Umbilical cord (tissue), 2 donors: ENCODE measurements at places on chromosomes 11 and 22. TPM values are rescaled to one million over a fixed set of nuclear protein-coding genes. Genes with fewer than 3 reads are reported as not detected.
A peak's percentile ranks its signal among the peaks of the same experiment; 100 is the strongest.

POU2AF1 gene
- 0.48 TPM for total RNA-seq

CD3G gene
- total RNA-seq, result 1.9 TPM

DGKZ gene
- total RNA-seq, result 20.7 TPM

OVOL1 gene
- total RNA-seq, result 1.4 TPM

NAALADL1 gene
- total RNA-seq, result 4.1 TPM

MUC5AC gene
- 1.4 TPM for total RNA-seq

KCNJ5 gene
- 12.5 TPM for total RNA-seq

NFAM1 gene
- total RNA-seq, result 1.2 TPM

H19 gene
- total RNA-seq, result 30,713 TPM

CSRP3 gene
- 0.72 TPM for total RNA-seq

GLYATL1 gene
- 19.0 TPM for total RNA-seq

TMEM126A gene
- total RNA-seq, result 20.2 TPM

ZBTB16 gene
- total RNA-seq, result 83.3 TPM

NFRKB gene
- 54.2 TPM for total RNA-seq

OTOG gene
- total RNA-seq, result 0.48 TPM

- DNase-seq, result no peak
Observed at GRCh38 chr11:77081976-77082836, 15.4 kb downstream of the CAPN5 start.

DNA sequence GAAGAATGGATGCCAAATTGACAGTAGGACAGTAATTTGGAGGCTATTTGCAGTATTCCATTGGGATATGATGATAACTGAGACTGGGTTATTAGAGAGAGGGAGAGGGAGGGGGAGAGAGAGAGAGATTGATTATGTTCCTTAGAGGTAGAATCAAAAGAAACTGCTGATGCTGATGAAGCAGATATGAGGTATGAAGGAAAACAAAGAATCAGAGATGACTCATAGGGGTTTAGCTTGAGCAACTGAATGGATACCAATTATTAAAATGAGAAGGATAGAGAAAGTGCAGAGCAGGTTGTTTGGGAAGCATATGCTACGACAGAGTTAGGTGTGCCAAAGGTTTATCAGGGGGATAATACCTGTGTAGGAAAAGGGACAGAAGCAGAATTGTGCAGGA is 12.8 kb upstream of the NUCB2 start:
- DNase-seq, result no peak

DNA sequence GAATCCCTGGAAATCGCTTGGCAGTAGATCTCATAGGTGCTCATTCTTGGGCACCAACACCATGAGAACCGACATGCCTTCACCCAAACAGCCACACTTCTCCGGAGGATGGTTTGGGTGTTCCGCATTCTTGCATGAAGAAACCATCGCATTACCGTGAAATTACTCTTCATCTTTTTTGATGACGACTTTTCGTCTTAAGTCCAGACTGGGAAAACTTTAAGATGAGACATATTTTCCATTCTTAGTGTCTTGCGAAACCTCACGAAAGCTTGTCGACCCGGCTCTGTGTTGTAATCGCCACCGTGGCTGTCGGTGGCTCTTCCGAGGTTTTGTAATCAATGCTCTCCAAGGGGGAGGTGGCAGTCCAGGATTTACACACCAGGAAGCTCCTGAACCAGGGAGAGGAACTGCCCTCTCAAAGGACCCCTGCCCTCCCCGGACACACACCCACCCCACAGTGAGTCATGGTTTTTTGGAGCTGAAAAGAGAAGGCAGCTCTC is 1.7 kb downstream of the TOM1 start:
- DNase-seq, result peak; percentile 75

DNA sequence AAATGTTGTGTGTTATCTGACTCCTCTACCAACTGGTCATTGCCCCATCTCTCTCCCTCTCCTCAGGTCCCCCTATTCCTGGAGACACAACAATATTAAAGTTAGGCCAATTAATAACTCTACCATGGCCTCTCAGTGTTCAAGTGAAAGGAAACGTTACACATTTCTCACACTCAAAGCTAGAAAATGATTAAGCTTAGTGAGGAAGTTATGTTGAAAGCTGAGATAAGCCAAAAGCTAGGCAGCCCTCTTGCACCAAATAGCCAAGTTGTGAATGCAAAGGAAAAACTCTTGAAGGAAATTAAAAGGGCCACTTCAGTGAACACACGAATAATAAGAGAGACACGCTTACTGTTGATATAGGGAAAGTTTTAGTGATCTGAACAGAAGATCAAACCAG is 6.9 kb downstream of the DLG2 start:
- DNase-seq, result no peak

DNA sequence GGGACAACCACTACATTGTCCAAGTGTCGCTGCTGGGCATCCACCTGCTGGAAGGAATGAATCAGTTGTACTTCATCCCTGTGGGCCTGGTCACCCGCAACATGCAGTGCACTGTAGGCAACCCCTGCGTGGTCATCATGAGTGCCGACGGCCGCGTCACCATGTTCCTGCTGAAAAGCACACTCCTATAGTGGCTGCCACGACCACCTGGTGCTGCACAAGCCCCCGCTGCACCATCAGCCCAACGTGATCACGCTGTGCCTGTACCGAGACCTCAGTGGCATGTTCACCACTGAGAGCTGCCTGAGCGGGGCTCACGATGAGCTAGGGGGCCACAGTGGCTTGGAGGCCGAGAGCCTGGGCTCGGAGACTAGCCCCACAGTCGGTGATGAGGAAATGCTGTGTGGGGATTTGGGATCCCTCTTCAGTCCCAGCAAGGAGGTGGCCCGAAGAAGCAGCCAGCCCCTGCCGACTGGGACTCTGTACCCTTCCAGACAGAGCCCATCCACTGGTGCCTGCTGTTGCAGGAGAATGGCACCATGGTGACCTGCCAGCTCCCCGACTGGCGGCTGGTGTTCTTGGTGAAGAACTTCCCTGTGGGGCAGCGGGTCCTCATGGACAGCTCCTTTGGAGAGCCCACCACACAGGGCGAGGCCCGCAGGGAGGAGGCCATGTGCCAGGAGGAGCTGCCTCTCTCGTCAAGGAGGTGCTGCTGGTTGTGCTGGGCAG is 15.7 kb upstream of the SLC5A4 start:
- no peak for DNase-seq

DNA sequence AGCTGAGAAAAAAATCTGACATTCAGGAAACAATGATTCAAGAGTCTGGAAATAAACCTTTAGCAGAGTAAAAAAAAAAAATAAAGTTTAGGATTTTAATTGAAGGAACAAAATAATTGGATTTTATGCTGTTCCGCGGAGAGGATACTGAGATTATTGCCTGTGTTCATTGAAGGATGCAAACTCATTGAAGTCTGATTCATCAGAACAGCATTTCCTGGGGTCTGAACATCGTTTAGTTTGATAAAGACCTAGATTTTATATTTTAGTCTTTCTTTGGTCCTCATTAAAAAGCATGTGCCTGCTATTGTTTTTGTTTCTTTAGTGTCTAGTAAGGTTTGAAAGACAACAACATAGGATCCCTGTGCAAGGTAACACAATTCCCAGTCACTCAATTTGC is 4.5 kb downstream of the TLCD5 start:
- no peak for DNase-seq

DNA sequence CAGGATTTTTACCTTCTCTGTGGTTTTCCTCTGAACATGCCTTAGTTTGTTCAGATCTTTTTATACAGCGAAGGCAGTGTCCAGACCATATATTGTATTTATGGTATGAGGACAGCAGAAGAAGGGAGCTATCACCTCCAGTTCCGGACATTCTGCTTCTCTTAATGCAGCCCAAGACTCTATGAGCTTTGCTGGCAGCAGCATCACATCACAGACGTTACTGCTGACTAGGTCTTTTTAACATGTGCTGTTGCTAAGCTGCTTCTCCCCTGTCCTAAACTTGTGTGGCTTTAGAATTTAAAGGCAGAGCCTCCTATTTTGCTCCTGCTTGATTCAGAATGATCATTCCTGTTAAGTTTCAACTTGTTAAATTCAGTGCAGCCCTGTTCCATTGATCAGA is 13.4 kb downstream of the MICAL2 start:
- peak; percentile 22 for DNase-seq

DNA sequence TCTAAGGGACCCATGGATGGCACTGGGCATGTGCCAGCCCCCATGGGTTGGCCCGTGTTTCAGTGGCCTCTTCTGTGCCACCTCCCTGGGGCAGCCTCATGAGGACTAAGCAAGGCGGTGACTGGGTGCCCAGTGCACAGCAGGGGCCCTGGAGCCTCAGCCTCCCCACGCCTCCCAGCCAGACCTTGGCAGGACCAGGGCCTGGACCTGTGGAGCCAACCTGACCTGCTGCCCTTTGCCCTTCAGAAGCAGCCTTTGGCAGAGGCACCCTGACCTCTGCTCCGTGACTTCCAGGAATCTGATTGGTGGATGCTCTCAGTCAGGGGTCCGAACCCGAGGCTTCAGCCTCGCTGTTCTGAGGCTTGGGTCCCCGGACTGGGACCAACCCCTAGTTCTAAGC is 24.8 kb upstream of the TAB1 start:
- no peak for DNase-seq

DNA sequence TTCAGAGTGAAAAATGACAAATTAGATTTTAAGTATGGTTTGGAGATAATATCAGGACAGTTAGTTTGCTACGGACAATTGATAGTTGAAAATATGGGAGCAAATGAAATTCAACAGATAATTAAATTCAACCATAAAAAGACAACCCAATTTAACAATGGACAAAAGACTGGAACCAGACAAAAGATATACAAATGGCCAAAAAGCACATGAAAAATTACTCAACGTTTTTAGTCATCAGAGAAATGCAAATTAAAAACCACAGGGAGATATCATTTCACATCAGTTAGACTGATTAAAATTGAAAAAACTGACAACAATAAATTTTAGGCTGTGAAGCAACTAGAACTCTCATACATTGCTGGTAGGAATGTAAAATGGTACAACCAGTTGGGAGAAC is 27.2 kb downstream of the SIK2 start:
- DNase-seq, result no peak

DNA sequence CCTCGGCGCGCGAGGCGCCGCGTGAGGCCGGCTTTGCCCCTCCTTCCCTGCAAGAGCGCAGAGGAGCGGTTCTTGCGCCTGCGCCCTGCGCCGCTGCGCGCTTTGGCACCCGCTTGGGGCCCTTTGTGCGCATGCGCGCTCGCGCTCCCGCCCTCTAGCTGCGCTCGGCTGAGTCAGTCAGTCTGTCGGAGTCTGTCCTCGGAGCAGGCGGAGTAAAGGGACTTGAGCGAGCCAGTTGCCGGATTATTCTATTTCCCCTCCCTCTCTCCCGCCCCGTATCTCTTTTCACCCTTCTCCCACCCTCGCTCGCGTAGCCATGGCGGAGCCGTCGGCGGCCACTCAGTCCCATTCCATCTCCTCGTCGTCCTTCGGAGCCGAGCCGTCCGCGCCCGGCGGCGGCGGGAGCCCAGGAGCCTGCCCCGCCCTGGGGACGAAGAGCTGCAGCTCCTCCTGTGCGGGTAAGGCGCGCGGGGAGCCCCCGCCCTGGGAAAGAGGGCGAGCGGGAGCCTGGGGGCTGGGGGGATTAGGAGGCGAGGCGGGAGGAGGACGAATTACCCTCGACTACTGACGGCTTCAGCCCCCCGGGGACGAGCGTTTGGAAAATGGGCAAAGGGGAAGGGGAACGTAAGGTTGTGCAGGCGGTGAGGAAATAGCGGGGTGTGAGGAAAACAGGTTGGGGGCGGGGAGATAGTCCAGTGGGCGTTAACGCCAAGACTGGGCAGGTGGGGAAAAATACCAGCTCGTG is at the start of gene RTN3:
TSS of gene RTN3 (plus strand) at position 180 of the 745 bp plus-strand sequence. CDS start at position 317, 137 bp downstream.
- DNase-seq, result peak; percentile 99

- peak; percentile 86 for DNase-seq
Observed at GRCh38 chr22:43901976-43902643, 10.3 kb upstream of the PNPLA5 start.

DNA sequence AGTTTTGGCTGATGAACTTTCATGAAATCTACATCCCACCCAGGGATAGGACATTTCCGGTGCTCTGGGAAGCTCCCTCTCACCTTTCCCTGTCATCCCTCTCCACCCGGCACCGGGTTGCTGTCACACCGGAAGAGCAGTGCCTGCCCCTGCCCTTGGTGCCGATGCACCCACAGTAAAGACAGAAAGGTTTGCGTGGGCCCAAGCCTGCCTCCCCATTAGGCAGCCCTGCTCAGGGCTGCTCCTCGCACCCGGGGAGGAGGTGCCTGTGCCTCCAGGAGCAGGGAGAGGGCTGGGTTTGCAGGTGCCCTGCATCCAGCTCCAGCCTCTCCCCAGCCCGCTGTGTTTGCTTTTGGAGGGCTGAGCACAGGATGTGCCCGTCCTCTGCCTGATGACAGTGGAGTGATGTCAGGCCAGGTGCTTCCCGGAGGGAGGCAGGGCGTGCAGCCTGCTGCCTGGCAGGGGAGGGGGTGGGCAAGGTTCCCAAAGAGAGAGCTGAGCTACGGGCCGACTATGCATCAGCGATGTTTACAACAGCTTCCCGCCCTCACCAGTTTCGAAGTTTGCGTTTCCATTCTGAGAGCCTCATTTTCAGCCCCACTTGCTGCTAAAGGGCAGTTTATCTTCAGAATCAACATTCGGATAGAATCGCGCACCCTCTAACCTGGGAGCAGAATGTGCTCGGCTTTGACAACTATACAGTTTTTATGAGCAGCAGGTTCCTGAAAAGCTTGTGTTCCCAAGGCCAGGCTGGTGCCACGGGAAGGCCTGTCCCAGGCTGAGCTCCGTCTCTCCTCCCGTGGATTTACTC is 83.2 kb upstream of the CLDN5 start:
- no peak for DNase-seq

DNA sequence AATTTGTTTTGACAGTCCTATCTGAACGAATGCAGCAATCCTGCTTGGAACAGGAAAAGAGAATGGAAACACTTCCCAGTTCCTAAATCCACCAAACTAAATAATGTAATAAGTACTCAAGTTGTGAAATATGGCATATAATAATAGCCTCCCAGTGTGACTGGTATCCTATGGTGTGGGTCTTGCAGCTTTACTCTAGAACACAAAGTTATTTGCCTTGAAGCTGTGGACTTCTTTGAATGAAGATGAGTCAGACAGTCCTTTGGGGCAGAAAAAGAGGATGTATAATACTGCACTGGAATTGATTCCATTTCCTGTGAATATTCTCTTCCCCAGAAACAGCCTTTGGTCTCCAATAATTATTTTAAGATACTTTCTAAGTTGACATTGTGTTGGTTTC is 887.0 kb downstream of the KCNA4 start:
- no peak for DNase-seq

DNA sequence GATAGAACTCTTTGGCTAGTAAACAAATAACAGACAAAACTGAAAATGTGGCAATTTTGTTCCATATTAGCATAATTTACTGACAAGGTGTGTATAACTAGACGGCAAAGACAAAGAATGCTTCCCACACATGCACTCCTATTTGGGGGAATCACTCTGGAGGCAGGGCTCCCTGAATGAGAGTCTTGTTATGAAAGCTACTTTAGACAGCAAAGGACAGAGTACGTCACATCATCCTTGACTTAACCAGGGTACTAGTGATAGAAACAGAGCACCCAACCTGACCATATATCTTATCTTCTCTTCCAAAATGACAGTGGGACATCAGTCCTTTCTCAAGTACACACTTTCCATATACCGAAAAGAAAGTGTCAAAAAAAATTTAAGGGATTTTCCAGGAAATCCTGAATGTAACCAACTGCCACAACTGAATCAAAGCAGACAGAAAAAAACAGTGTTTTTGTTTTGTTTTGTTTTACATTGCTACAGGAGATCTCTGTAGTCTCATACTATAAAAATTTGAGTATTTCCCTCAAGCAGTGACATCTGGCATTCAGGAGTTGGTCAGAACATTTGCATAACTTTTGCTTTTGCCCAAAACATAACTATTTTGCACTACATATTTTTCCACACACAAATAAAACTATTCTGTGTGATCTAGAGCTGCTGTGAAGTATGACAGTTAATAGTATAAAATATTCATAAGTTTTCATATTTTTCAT is 98.9 kb downstream of the ARHGAP20 start:
- no peak for DNase-seq
